ENCODE measurements at places on chromosomes 7 and 10. TPM values are rescaled to one million over a fixed set of nuclear protein-coding genes. Genes with fewer than 3 reads are reported as not detected.

GRCh38 chr10:31011665-31012022 is 20.0 kb downstream of the ZNF438 start:
- no peak for DNase-seq

- no peak for DNase-seq
Measured at GRCh38 chr10:75905490-75905889, 474.1 kb downstream of the LRMDA start.

DNA sequence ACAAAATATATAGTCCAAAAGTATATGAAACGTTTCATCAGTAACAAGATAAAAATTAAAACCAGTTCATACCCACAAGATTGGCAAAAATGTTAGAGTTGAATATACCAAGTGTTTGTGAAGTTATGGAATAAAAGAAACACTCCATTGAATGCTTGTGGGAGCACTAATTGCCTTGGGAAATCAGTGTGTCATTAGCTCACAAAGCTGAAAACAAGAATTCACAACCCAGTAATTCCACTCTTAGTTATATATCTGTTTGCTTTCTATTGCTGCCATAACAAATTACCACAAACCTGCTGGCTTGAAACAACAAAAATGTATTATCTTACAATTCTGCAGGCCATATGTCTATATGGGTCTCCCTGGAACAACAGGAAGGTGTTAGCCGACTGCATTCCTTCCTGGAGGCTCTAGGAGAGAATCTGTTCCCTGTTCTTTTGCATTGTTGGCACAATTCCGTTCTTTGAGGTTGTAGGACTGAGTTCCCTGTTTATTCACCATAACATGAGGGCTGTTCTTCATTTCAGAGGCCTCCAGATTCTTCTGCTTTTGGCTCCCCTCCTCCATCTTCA is 45.7 kb downstream of the SEM1 start:
- no peak for DNase-seq

DNA sequence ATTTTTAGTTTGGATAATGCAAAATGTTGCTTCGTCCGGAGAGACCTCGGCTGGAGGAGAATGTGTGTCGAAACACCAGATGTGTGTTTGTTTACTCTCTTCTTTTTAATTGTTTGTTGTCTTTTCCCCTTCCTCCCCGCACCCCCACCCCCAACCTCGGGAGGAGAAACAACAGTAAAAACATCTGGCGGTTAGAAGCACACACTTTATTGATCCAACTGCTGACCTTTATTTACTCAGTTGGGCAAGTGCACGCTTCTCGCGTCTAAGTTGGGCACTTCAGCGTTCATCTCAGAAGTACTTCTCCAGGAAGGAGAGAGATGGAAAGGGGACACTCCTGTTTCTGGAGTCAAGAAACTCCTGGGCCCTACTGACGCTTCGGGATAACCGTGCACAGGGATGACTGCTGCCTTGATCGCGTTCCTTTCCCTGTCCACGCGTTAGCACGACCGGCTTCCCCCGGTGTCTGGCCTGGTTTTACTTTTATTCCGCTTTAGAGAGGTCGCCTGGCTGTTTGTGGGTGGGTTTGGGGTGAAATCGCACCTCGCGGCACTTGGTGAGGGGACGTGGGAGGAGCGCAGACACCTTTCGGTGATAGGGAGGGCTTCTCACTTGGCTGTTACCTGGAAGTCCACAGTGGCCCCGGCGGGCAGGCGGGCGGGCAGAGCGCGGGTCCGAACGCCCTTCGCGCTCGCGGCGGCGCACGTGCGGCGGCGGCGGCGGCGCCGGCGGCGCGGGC is 168.3 kb upstream of the PPP1R3A start:
- peak; percentile 11 for DNase-seq

DNA sequence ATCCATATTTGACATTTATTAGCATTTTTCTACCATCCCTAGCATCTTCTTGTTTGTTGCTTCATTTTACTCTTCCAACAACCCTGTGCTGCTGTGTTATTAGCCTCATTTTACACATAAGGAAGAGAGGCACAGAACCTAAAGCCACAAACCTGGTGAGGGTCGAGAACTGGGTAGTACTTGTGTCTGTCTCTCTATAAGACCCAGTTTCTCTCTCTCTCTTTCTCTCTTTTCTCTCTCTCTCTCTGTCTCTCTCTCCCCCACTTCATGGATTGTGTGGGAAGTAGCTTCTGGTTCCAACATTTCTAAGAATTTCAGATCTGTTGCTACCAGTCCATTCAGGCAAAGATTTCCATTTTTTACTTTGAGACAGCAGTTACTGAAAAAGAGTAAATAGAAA is 1.4 kb upstream of the FRA10AC1 start:
- no peak for DNase-seq

DNA sequence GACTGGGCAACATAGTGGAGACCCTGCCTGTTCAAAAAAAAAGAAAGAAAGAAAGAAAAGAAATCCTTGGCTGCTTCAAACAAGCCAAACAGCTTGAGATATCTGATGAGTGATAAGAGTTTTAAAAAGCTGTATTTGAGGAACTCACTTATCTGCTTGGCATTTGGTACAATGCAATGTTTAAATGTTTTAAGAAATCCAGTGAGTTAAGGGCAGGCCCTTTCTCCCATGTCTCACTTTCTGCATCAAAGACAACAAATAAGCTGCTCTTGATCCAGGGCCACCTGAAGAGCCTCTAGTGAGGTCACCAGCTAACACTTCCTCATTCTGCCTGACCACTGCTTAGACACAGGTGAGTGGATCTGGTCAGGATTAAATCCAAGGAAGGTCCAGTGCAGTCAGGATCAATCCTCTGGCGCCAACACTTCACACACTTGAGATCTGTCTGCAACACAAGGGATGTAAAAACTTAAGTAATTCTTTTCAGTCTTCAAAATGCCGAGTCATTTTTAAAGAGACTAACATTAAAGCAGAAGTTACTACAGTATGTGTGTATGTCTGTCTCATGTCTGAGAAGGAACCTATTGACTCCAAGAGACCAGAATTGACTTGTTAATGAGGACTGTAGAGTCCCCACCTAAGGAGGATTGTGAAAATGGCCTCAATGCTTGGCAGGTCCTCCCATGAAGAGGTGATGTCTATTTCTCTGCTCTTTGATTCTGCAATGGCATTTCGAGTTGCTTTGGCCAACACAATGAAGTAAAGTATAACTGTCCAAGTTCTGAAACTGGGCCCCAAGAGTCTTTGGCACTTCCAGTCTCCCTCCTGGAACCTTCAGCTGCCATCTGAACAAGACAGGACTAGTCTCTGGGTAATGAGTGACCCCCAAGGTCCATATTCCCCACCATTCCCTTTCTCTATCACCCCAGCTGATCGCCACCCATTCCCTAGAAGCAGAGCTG is 43.1 kb downstream of the CREB3L2 start:
- no peak for DNase-seq

Gene RASA4B
- polyA plus RNA-seq = 8.6 TPM

DNA sequence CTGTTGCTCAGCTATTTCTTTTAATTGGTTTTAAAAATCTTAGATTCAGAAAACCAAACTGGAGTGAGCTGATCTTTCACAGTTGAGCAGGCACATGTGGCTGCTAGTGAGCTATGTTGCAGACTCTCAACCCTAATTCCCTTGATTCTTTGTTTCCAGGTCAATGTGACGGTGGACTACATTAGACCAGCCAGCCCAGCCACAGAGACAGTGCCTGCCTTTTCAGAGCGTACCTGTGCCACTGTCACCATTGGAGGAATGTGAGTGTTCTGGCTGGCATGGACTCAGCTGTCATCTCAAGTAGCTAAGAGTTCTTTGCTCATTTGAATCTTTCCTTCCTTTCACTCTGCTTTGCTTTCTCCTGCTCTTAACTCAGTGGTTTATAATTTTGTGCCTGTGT is 187.1 kb downstream of the LRRC4 start:
- no peak for DNase-seq

- no peak for DNase-seq
Measured at GRCh38 chr7:149501651-149502050, 4.0 kb upstream of the ZNF746 start.

DNA sequence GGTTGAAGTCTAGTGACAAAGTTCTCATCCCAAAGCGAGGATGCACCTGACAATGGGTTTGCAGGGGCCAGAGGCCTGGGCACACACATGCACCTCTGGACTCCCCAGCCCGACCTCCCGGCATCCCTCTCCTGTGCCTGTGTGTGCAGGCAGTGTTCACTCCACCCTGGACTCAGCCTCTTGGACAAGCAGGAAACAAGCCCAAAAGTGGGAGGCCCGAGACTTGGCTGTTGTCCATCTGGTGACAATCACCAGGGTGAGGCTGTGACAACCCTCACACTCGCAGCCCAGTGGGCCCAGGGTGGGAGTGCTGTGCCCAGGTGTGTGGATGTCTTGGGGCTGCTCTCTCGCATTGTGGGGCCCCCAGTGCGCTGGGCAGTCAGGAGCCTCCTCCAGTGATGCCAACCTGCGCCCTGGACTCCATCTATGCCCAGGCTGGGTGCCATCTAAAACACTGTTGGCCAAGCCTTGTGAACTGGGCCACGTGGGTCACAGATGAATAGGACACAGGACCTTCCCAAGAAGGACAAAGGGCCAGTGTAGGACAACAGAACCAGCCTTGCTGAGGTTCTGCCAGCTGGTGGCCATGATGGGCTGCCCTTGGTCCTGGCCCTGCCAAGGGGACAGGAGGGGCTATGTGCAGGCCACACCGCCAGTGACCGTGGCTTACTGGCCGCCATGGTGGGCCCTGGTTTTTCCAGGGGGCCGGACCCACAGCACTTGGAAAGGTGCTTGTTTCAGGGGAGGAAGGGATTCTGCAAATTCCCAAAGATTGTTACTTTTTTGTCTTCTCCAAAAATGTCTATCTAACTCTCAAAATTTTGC is 144.3 kb downstream of the TCERG1L start:
- DNase-seq = no peak

Gene IKZF1
- polyA plus RNA-seq = 1.3 TPM

DNA sequence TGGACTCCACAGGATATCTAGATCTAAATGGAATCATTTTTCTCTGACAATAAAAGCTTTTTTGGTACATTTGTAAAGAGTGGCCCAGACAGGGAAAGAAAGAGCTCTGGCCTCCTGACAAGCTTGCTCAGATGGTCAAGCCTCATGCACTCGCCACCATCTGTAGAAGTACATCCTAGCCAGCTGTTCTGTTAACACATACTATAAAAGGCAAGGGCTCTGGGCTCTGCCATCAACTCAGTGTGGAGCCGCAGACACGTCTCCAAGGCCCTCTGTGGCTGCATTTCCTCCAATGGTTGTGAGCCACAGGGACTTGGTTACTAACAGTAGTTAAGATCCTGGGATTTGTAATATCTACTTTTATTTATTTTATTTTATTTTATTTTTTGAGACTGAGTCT is 70.8 kb upstream of the KDM7A start:
- no peak for DNase-seq

- no peak for DNase-seq
Measured at GRCh38 chr10:49418328-49418727, 22.4 kb upstream of the DRGX start.

Gene VENTX
- polyA plus RNA-seq = 0.18 TPM

DNA sequence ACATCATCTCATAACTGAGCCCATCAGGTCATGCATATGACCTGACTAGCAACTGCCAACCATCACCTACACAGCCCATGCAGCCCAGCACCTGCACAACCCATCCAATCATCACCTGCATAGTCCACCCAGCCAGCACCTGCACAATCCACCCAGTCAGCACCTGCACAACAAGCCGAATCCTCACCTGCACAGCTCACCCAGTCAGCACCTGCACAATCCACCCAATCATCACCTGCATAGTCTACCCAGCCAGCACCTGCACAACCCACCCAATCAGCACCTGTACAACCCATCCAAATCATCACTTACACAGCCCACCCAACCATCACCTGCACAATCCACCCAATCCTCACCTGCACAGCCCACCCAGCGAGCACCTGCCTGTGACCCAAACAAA is 33.4 kb upstream of the WDFY4 start:
- DNase-seq = no peak

DNA sequence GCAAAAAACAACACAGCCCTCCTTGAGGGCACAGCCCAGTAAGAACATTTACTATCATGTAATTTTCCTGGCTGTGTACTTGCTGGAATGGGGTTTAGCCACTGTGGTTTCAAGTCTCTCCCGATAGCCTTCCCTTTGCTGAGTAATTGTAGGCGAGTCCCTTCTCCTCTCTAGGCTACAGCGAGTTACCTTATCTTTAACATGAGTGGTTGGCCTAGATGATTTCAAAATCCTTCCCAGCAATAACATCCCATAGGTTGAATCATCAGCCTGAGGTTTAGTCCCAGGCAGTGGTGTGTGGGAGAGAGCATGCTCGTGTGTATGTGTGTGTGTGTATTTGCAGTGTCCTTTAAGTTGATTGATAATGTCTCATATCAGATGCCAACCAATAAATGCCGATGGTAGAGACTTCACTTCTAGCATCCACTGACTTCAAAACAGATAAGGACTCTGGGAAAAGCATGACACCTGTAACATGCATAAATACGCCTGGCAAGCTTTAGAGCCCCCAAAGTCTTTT is 142.9 kb upstream of the ZMIZ1 start:
- no peak for DNase-seq

Measured in left kidney (tissue), 8 donors.